ENCODE measurements at places on chromosomes 13 and 19. TPM values are rescaled to one million over a fixed set of nuclear protein-coding genes. Genes with fewer than 3 reads are reported as not detected.

CUL4A gene
- total RNA-seq = 130 TPM

CGB5 gene
- total RNA-seq = 0.22 TPM

LGALS13 gene
- total RNA-seq = not detected

PPM1N gene
- total RNA-seq = 1.5 TPM

CEACAM21 gene
- total RNA-seq = 0.27 TPM

Data from thoracic aorta endothelial cell (primary cell).